Glomerular endothelial cell (primary cell): ENCODE measurements at places on chromosomes 16 and 17. TPM values are rescaled to one million over a fixed set of nuclear protein-coding genes. Genes with fewer than 3 reads are reported as not detected.

Gene BORCS6
- total RNA-seq: 12.4 and 14.3 TPM in 2 replicates

DNA sequence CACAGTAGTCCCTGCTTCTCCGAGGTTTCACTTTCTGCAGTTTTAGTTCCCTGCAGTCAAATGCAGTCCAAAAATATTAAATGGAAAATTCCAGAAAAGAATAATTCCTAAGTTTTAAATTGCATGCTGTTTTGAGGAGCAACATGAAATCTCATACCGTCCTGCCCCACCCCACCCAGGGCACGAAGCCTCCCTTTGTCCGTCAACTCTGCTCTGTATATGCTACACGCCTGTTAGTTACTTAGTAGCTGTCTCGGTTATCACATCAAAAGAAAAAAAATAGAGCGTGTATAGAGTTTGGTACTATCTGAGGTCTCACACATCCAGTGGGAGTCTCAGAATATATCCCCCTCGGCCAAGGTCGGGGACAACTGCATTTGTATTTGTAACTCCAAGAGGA is 129.4 kb upstream of the NOL11 start:
- no peak for DNase-seq

DNA sequence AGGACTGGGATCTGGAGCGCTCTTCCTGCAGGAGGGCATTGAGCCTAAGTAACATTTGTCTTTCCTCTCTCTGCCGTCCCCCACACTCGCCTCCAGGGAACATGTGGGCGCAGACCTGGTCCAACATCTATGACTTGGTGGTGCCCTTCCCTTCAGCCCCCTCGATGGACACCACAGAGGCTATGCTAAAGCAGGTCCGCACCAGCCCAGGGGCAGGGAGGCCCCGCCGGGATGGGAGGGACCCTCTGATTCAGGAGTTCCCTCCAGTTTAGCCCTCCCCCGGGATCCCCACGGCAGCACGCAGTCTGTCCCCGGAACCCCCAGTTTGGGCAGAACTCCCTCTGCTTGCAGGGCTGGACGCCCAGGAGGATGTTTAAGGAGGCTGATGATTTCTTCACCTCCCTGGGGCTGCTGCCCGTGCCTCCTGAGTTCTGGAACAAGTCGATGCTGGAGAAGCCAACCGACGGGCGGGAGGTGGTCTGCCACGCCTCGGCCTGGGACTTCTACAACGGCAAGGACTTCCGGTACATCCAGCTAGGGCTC is 14.1 kb downstream of the ACE start:
- DNase-seq: no peak

GRCh38 chr17:74379495-74380085 is 12.3 kb downstream of the GPR142 start:
- no peak for DNase-seq

Gene FOXN1
- not detected in 2 replicates for total RNA-seq

- DNase-seq: no peak
Measured at GRCh38 chr17:54876656-54877195, 23.9 kb upstream of the TOM1L1 start.

Gene CKLF
- 73.5 and 85.1 TPM in 2 replicates for total RNA-seq

DNA sequence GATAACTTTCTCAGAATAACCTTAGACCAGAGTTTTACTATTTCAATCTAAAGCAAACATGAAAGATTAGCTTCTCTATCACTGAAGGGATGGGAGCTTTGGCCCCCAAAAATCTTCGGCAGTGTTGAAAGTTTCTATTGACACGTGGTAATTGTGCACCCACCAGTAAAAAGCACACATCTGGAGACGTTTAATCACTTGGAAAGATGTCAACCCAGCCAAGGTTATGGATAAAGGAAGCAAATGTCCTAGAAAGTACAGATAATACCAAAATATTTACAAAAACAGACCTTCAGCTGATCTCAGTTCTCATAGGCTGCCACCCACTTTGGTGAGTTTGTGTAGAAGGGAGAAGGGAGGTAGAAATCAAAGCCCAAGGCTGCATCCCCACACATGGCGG is 5.3 kb downstream of the MYCBPAP start:
- DNase-seq: no peak

Gene GP1BA
- total RNA-seq: not detected in 2 replicates

- no peak for DNase-seq
Measured at GRCh38 chr17:17749921-17750320, 68.7 kb downstream of the RAI1 start.

Gene HOXB1
- total RNA-seq: not detected in 2 replicates

- DNase-seq: no peak
Measured at GRCh38 chr16:22727285-22728166, 86.4 kb upstream of the HS3ST2 start.

DNA sequence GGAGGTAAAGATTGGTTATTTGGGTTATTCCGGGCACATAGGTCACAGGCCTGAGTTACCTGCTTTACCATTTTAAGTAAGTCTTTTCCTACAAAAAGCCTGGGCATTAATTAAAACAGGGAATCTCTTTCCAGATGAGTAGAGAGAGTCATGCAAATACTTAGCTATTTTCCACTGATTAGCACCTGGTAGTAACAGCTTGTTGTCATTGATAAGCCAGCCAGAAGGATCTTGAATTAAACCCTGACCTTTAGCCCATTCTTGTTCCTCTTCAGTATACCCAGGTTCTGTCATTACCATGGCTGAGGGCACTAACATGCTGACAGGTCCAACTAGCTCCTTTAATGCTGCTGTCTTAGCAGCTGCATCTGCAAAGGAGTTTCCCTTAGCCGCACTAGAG is 44.4 kb upstream of the ARL4D start:
- DNase-seq: no peak

DNA sequence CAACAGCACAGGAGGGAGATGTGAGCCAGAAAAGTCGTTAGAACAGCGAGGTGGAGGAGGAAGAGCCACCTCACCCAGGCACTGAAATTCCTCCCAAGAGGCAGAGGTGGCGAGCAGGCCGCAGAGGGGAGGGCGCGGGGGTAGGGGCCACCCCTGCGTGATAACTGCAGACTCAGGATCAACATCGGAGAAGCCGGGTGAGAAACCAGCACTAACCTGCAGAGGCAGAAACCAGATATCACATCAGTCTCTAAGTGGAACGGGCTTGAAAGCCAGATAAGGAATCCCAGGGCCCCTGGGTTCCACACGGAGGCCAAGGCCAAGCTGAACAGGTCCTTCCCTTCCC is 39.4 kb upstream of the ZC3H18 start:
- DNase-seq: no peak
